ENCODE measurements at places on chromosomes 5 and 9.

DNA sequence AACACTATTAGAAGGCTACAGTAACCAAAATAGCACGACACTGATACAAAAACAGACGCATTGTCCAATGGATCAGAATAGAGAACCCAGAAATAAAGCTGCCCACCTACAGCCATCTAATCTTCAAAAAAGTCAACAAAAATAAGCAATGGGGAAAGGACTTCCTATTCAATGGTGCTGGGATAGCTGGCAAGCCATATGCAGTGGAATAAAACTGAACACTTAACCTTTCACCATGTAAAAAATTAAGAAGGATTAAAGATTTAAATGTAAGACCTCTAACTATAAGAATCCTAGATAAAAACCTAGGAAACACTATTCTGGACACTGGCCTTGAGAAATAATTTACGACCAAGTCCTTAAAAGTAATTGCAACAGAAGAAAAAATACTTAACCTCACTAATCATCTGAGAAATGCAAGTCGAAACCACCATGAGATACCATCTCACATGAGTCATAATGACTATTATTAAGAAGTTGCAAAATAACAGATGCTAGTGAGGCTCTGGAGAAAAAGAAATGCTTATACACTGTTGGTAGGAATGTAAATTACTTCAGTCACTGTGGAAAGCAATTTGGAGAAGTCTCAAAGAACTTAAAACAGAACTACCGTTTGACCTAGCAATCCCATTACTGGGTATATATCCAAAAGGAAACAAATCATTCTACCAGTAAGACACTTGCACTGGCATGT, 203.3 kb upstream of the CDH9 start:
- DNase-seq: no peak

DNA sequence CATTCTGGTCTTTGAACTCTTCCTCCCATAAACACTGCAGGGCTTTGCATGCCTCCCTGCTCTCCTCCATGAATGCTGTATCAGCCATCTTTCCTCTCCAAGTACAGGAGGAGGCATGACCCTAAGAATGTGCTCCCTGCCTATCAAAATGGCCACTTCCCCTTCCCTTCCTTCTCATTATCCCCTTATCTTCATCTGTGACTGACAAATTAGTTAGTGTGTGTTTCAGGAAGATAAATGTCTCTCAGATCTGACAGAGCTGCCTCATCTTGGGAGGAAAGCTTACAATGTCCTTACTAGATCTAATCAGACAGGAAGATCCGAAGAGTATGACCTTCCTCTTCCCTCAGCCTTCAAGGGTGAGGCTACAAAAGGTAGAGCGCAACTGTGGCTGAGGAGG, 46.2 kb downstream of the TLR4 start:
- DNase-seq: no peak

- DNase-seq: no peak
Measured at GRCh38 chr9:14554886-14555285, 138.3 kb downstream of the ZDHHC21 start.

- no peak for DNase-seq
Measured at GRCh38 chr9:131627326-131627647, 82.0 kb downstream of the PRRT1B start.

- no peak for DNase-seq
Measured at GRCh38 chr5:25362799-25363198, 718.0 kb upstream of the CDH10 start.

DNA sequence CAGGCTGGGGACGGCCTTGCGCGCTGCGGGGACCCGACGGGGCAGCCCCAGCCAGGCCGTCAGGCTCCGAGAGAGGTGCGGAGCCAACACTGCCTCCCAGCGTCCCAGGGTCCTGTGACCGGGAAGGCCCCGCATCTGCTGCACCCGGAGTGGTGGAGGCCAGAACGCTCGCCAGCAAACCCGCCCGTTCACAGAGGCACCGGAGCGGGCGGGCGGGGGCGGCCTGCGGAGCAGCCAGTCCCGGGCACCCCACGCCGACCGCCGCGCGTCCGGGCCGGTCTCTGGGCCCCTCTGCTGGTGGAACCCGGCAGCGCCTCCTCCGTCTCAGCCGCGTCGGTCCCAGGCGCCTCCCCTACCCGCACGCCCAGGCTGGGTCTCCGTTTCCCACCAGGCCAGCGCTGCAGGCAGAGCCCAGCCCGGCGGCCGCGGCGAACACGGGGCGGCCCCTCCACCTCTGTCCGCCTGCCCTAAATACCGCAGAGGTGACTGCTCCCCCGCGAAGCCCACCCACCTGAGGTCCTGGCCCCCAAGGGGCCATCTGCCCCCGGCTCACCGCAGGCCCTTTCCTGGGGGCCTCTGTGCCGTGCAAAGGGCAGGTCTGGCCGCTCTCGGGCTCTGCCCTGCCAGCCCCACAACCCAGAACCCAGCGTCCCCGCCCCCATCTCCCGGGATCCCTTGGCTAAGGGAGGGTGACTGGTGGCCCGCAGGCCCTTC, 15.9 kb downstream of the EXD3 start:
- no peak for DNase-seq

GRCh38 chr5:167634432-167634831, 657.0 kb upstream of the WWC1 start:
- DNase-seq: no peak

GRCh38 chr9:19160085-19160484, 32.8 kb upstream of the PLIN2 start:
- DNase-seq: no peak

DNA sequence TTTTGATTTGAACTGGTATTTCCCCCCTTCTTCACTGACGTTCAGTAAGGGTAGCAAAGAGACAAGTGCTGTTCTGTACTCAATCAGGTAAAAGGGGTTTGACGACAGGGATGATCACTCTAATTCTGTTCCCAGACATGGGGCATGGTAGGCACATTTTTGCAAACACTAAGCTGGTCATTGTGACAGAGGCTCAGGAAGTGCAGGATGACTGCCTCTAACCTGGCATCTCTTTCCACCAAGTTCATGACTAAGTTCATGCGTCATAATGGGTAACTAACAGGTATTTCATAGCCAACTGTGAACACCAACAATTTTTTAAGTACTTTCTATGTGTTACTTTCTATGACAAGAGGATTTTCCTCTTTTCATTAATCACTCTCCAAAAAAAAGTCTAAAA, 166.5 kb downstream of the MAPKAP1 start:
- no peak for DNase-seq

DNA sequence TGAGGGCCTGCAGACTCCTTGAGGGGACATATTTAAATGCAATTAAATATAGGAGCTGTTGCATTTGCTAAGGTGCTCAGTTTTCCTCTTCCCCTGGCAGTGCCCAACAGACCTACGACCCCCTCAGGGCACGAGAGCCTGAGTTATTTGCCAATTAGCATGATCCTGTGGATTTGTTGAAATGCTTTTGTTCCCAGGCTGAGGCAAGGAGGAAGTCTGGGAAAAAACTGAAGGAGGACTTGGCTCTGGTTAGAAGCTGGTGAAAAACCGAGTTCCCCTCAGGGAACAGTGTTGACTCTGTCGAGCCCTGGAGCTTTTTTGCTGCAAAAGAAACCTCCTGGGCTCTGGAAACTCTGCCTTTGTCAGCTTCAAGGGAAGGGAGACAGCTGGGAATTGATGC, 103.6 kb upstream of the SHB start:
- no peak for DNase-seq

- DNase-seq: no peak
Measured at GRCh38 chr9:11558043-11558442, 945.2 kb upstream of the PTPRD start.

- DNase-seq: no peak
Measured at GRCh38 chr5:446066-446882, 3.3 kb downstream of the EXOC3 start.

- DNase-seq: peak; percentile 24
Measured at GRCh38 chr5:90264689-90265544, 144.6 kb downstream of the CETN3 start.

GRCh38 chr5:80034962-80035821, at the start of gene THBS4:
Gene THBS4, plus strand, starts transcription at chr5:80035348. Its CDS starts 190 bp downstream, at chr5:80035538.
- no peak for DNase-seq

DNA sequence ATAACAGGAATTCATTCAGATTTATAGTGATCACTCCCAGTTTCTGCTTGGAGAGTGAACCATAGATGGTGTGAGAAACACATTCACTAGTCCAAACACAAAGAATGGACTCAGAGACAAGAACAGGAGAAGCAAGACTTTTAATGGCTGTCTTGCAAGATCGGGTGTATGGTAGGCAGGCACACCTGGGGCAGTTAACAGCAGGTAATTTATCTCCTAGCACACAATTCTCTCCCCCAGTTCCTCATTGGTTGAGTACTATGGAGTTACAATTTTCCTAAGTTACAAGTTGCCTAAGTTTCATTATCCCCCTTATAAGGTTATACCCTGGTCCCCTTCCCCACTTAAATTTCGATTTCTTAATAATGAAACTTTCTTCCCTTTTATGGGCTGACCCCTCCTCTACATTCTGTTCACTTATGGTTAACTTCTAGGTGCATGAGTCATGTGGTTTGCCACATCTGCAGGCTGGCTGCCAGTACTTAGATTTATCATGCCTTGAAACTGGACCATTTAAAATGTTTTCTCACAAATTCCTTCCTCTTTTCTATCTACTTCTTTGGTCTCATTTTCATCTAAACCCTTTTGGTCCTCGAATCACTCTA, 623.3 kb downstream of the HINT1 start:
- DNase-seq: no peak

DNA sequence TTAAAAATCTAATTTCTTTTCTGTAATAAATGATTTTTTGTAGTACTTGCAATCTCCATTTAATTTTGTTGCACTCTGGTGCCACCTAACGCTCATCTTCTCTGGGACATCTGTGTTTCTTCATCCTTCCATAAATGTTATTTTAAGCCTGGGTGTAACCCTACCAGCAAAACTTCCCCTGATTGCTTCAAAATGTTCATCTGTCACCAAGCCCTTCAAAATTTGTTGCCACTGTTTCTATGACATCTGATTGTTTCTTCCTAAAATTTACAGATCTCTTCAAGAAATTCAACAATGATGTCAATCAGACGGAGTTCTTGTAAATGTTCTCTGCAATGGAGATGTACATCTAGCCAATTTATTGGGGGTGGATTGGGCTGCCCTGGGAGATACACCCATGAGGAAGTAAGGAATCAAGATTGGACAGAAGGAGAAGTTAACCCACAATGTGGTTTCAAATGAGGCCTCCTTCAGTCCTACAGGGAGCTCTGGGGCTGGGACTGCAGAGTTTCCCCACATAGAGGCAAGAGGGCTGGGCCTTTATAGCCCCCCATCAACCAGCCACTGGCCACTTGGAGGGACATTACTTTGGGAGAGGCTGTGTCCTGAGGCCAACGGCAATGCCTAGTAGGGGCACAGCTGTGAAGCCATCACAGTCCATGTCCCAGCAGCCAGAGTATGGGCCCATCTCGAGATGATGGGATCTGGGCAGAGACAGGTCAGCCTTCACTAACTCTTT, 23.3 kb downstream of the MCTP1 start:
- peak; percentile 19 for DNase-seq

- no peak for DNase-seq
Measured at GRCh38 chr9:9102295-9102694, 1302.7 kb upstream of the DMAC1 start.
